ENCODE measurements at places on chromosomes 3 and 15. TPM values are rescaled to one million over a fixed set of nuclear protein-coding genes. Genes with fewer than 3 reads are reported as not detected.

DNA sequence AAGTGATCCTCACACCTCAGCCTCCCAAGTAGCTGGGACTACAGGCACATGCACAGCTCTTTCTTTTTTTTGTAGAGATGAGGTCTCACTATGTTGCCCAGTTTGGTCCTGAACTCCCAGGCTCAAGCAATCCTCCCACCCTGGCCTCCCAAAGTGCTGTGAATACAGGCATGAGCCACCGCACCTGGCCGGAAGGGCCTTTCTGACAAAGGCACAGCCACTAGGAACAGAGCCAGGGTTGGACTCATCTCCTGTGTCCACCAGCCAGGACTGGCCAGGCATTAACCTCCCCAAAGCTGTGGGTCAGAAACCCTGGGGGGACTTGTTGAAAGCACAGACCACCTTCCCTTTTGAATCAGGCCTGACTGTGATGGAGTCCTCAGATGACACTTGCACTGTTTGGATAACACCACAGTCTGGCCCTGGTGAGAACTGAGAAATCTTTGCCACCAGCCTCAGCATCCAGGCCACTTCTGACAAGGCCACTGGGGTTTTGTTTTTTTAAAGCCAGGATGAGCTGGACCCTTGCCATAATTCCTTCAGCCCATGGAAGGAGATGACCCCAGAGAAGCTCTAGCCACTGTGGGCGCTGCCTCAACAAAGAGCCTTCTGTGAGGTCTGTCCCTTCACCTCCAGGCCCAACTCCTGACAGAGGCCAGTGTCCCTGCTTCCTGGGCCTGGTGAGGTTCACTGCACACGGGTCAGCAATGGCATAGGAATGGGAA is 4.8 kb downstream of the TKT start:
- no peak for DNase-seq

- no peak for DNase-seq
Observed at GRCh38 chr3:141942006-141942405, 65.6 kb downstream of the ATP1B3 start.

GRCh38 chr15:37765786-37766185 is 168.7 kb upstream of the TMCO5A start:
- DNase-seq = no peak

- no peak for DNase-seq
Observed at GRCh38 chr3:170524073-170524472, 61.8 kb downstream of the SLC7A14 start.

DNA sequence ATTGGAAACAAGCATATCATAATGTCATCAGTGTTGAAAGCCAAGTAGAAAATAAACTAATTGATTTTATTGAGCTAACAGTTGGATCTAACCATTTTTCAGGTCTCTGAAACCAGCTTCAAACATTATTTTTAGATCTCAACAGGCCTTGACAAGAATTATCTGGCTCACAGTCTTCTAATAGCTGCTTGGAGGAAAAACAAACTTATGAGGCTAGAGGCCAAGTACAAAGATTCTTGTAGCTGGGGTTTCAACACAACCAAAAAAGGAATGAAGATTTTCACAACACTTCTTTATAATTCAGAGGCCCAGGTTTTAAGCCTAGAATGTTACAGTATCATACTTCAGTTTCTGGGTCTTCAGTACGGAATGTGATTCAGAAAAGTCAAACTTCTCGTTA is 3.7 kb downstream of the SETMAR start:
- no peak for DNase-seq

DNA sequence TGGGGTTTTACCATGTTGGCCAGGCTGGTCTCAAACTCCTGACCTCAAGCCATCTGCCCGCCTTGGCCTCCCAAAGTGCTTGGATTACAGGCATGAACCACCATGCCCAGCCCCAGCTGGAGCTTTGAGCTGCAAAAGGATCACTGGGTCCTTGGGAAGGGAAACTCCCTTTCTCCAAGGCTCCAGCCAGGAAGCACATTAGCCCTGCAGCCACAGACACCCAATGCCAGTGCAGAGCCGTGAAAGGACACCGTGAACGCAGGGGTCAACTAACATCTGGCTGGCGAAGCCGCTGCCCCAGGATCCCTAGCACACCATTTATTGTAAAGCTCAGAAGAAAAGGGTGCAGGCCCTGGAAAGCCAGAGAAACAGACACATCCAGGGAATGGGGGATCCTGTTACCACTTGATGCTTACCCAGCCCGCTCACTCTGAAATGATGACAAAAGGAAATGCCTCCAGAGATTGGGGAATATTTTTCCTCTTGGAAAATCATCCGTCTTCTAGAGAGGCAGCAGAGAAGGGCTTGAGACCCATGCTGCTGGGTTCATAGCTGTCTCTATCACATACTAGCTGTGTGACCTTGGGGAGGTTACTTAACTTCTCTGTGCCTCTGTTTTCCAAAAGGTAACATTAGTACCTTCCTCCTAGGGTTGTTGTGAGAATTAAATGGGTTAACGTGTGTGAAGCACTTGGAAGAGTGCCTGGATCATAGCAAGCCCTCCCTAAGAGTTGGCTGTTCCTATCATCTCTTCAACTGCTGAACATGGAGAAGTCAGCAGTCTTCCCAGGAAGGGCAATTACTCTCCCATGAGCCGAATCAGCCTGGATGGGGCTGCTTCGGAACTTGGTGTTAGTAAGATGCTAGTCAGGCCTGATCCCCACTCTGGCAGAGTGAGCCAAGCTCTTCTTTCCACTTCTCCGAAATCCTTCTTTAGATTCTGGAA is 40.8 kb downstream of the LMCD1 start:
- no peak for DNase-seq

DNA sequence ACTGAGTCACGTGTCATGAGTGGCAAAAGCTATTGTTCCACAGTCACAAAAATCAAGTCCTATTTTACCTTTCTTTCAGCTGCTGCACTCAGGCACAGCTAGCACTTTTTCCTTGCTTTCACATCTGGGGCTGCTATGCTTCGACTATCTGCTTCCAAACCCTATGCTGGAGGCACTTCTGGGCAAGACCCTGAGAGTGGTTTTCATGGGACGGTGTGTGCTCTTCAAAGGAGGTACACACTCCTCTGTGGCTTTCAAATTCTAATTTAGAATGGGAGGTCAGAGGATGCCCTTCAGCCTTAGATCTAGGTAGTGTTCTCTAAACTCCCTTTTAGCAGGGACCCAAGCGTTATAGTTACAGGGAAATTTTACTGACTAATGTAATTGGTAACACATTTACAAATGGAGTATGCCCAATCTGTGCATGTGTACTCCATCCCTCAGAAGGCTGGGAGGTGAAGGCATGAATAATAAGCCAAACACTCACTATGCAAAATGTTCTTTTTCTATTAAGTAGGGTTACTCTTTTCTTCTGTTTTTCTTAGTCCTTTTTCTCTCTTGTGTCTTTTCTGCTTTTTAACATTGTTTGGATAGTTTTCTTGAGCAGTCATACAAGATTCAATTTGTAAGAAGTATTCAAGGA is 188.3 kb downstream of the LSAMP start:
- no peak for DNase-seq

DNA sequence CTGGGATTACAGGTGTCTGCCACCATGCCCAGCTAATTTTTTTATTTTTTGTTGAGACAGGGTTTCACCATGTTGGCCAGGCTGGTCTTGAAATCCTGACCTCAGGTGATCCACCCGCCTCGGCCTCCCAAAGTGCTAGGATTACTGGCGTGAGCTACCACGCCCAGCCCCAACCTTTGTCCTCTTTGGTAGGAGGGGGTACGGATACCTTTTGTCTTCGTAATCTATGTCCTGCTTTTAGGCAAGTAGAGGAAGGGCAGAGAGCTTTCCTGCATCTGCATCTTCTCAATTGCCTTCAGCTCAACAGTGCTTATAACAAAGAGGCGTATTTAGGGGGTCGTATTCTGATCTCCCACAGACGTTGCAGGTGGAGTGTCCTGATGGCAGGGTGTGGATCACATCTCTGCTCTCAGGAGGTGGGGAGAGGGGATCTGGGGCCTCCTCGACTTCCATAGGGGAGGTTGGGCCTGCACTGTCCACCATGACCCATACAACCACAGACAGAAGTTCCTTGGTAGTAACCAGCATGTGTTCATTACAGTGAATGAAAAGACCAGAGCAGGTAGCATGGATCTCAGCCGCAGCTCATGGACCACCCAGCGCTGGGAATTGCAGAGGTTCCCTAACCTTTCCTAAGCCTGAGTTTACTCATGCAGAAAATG is 21.4 kb upstream of the KCTD6 start:
- no peak for DNase-seq

- DNase-seq = no peak
Observed at GRCh38 chr15:57527382-57528091, 64.2 kb upstream of the MYZAP start.

- DNase-seq = peak; percentile 54
Observed at GRCh38 chr3:20043396-20043795, 3.1 kb downstream of the KAT2B start.

DNA sequence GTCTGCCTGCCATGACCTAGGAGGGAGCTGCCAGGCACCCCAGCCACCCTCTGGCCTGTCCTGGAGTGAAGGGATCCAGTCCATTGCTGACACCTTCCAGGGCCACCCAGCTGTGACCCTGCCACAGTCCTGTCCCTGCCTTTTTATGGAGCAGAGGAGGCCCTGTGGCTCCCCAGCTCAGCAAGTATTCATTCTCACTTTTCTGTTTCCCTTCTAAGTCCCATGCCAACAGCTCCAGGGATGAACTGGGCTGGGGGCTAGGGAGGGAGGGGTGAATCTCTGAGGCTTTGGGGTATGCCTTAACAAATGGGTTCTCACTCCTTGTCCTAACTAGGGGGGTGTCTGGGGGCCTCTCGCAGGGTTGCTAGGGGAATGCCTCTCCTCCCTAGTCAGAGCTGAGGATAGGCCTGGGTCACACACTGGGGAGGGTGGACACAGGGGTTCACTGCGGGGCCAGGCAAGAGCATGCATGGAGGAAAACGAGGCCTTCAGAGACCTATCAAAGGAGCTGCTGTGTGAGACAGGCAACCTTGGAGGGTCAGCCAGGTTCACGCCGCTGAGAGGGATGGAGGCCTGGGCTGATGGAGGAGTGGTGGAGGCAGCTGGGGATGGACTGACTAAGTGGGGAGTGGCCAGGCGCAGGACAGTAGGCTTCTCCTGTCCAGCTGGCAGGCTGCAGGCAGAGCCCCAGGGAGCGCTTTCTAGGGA is 31.8 kb downstream of the EPHB3 start:
- no peak for DNase-seq

GRCh38 chr3:17090280-17090983 is 205.7 kb downstream of the PLCL2 start:
- DNase-seq = no peak

The ACSBG1 gene
- total RNA-seq = not detected

The SCAANT1 gene
- not detected for total RNA-seq

The PSTPIP1 gene
- 127 TPM for total RNA-seq

The IL20RB gene
- total RNA-seq = 0.71 TPM
